Caudate nucleus (tissue), 63 donors: ENCODE measurements at places on chromosomes 3 and 15.

GRCh38 chr15:69979783-69980182 is 117.9 kb downstream of the TLE3 start:
- DNase-seq, result no peak

- DNase-seq, result no peak
Observed at GRCh38 chr3:42667523-42668412, 14.3 kb downstream of the ZBTB47 start.

GRCh38 chr3:39528844-39529243 is 61.4 kb downstream of the MOBP start:
- DNase-seq, result no peak

DNA sequence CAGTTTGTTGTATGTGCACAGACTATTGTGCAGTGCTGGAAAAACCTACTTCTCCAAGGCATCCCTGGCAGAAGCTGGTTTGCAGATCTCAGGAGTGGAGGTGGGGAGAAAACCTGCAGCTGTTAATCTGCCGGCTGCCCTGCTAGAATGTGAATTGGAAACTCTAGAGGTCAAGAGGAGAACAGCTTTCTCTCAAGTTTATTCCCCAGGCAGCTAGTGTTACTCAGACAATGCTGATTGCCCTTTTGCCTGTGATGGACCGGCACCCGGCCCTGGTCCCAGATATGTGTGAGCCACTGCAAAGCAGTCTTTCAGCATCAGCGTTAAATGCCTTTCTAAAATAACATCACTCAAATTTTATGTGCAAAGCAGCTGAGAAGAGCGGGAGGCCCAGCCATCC is 129.7 kb upstream of the TPM1 start:
- DNase-seq, result no peak

DNA sequence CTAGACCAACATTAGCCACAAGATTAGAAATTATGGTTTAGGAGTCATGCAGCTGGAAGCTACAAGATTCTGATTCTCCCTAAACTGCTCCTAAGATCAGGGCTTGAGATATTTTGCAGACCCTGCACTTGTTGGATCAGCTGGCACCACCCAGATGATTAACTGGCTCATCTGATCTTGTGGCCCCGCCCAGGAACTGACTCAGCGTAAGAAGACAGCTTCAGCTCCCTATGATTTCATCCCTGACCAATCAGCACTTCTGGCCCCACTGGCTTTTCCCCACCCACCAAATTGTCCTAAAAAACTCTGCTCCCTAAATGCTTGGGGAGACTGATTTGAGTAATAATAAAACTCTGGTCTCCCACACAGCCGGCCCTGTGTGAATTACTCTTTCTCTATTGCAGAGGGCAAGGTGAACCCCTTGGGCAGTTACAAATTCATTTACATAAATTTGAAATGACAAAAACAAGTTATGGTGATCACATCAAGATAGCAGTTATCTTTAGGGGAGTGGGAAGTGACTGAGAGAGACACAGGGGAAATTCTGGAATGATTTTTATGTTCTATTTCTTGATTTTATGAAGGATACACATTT is 76.5 kb downstream of the CD200R1L start:
- DNase-seq, result no peak

DNA sequence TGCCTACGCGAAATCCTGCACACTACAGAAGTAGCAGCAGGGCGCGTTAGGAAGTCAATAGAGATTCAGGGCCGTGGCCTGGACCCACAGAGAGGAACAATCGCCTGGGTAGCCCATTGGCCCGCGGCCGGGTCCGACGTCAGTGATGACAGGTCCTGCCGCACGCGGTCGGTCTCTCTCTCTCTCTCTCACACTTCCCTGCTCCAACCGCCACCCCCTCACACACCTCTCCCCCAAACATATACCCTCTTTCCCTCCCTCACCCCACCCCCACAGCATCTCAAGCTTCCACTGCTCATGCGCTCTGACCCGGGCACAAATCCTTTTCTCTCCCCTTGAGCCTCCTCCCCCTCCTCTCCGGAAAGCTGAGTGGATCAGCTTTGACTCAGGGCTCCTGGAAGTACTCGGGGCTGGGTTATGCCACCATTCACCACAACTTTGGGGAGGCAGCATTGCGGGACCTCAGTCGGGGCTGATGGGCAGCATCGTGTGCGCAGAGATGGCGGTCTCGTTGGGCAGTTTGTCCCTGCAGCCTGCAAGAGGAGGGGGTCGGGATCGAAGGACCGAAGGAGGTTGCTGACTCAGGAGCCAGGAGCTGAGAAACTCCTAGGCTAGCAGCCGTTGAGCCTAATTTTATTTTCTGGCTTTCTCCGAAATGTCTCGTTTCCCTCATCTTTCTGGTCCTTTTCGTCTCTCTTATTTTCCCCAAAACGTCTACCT is 9.0 kb downstream of the ZIC4 start:
- DNase-seq, result no peak

GRCh38 chr3:99175276-99175812 is 273.8 kb upstream of the DCBLD2 start:
- DNase-seq, result no peak

DNA sequence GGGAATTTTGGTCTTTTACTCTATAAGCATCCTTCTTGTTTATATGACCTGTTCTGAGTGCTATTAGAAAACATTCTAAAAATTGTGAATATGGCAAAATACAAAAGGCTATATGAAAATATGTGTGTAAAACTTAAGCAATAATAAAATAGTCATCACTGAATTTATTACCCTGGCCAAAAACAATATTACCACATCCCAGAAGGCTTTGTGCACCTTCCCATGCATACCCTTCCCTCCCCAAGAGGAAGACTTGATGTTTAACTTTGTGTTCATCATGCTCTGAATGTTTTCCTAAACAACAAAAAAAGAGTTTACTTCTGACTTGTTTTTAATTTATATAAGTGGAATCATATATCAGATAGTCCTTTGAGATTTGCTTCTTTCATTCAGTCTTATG is 155.1 kb upstream of the TNIK start:
- DNase-seq, result no peak

DNA sequence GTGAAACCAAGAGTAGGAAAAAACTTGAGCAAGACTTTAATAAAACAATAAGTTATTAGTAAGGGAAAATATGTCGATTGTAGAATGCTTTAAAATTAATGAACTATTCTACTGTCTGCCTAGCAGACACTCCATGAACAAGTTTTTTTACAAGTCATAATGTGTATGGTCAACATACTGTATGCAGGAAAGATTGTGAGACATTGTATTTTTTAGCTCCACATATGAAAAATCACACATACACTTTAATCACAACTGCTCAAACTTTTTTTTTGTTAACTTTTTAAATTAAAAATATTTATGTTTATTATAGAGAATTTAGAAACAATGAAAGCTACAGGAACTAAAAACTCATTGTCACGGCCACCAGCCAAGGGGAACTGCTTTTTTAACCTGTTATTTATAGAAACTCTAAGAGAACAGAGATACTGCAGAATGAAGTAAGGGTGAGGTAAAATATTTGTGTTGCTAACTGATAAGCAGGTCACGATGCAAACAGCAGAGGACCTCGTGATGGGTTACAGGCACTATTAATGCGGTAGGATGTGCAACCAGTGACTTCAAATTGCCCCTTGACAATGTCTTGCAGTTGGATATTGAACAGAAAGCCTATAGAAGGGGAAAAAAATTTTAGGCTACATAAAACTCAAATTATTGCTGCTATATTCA is 53.0 kb downstream of the THSD4 start:
- DNase-seq, result no peak

DNA sequence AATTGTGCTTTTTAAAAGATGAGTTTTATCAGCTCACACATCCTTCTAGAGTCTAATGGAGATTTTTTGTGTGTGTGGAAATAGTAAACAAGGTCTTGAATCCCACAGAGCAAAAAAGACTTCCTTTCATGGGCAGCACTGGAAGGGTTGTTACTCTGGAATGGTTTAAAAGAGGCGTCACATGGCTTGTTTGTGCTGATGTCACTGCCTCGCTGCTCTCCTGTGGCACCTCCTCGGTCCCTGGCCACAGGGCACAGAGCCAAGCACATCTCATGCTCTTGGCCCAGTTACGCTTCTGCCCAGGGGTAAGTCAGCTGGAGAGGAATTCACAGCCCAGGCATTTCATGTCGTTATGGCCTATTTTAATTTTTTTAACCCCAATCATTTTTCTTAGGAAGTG is 53.2 kb downstream of the PGPEP1L start:
- DNase-seq, result no peak

- DNase-seq, result no peak
Observed at GRCh38 chr15:77866186-77866585, 211.3 kb downstream of the TBC1D2B start.

DNA sequence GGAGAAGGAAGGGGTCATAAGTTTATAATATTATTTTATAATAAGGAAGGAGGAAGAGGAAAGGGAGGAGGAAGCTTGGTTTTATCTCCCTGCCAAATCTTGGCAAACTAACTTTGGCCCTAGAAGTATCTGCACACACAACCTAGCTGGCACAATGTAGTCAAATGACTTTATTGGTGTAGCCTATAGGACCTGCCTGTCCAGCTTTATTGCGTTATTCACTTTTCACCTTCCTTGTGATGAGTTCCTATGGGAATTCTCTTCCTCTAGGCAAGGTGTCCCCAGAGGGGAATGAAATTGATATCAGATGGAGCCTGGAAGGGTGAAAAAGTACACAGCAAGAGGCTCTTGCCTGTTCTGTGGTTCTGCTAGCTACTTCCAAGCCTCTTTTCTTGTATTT is 111.2 kb upstream of the SLC25A36 start:
- DNase-seq, result no peak

GRCh38 chr15:69723404-69724096 is 270.9 kb downstream of the RPLP1 start:
- no peak for DNase-seq

DNA sequence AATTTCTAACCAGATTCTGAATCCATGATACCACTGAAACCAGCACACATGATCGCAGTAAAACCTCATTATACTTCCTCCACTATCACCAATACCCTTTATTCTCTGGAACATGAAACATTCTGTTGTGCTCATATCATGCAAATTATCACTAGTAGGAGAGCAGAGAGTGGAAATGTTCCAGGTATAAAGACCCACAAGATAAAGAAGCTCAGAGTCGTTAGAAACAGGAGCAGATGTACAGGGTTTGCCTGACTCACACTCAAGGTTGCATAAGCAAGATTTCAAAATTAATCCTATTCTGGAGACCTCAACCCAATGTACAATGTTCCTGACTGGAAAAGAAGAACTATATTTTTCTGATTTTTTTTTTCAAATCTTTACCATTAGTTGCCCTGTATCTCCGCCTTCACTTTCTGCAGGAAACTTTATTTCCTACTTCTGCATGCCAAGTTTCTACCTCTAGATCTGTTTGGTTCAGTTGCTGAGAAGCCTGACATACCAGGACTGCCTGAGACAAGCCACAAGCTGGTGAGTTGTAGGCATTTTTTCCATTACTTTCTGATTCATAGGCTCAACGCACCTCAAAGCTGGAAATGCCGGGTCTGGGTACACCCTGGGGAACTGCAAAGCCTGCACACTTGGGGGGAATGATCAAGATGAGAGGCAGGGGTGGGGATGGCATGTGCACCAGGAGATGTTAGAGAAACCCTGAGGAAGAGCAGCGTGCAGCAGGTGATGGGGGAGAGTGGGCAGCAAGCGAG is at the start of gene CCR2:
TSS of gene CCR2 (plus strand) at position 465 of the 764 bp plus-strand sequence. CDS start 3,417 bp downstream, outside the sequence.
- no peak for DNase-seq

GRCh38 chr15:67922971-67923945 is 83.4 kb upstream of the RNU6-1 start:
- no peak for DNase-seq

GRCh38 chr15:71747128-71748083 is 62.9 kb upstream of the NR2E3 start:
- no peak for DNase-seq
